Activated T-cell treated with anti-CD3 and anti-CD28 coated beads for 4 hours (primary cell): ENCODE measurements at places on chromosomes 5 and 9.

DNA sequence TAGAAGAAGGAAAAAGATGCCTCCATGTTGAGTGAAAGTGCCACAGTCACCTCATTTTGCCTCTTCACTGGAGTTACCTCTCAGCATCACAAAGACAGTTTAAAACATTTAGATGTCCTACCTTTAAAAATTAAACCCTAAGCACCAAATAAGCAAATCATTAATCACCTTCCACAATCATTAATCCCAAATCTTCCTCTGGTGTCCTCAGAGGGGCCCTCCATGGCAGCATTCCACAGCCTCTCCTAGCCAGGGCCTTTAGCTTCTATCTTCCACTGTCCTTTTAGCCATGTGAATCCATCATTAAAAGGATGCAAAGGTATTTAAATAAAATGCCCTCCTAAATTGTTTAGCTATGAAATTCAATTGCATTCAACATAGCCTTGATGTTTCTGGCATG, 310.8 kb downstream of the PDE4D start:
- no peak for DNase-seq

DNA sequence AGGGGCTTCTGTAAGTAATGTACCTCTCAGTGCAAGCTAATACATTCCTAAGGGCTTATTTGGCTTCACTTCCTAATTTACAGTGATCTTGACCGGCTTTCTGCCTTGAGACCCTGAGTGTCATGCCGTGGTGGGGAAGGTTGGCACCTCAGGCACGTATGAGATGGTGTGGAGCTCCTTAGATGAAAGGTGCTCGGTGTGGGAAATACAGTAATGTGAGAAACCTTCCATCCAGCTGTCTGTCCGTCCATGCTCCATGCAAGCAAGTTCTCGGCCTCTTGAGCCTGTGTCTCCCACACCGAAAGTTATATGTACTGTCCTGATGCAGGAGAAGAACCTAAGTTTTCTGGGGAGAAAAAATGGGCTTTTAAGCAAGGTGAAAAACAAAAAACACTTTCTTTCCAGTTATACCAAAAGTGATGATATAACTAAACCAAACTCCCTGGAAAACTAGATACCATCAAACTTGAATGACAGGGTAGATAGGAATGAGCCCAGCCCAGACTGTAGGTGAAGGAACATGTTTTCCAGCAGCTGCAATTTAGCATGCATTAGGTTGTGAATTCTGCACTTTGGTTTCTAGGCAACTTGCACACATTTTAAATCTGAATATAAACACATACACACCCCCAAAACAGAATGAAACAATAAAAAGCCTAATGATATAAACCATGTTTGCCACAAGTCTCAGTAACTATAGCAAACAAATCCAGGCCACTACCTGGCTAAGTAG, 279.6 kb downstream of the FANCC start:
- no peak for DNase-seq

- DNase-seq, result no peak
These were observed 1.6 kb downstream of the CREB3 start for GRCh38 chr9:35734096-35734495.

GRCh38 chr5:136260656-136261055, 67.7 kb upstream of the SMIM32 start:
- DNase-seq, result no peak

DNA sequence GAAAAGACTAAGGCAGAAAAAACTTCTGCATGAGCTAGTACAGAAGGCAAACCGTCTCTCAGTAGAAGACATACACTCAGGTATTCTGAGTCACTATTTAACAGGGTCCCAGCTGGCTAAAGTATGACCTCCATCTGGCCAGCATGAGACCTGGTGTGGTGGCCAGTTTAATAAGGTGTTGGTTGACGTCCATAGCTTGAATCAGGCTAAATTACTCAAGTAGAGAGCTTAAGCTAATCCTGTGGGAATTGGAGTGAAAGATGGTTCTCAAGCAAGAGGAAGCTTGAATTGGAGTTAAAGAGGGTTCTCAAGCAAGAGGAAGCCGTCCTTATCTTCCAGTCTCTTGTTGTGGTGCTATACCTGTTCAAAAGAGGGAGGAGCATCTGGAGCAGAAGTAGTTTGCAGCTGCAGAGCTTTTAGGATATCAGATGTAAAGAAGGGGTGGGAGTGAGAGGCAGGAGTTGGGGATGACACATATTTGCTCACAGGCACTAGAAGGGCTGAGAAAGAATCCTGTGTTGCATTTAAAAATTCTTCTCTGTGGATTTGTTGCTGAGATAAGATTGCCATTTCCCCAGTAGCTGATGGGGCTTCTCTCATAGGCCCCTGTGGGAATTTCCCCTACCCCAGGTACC, 136.1 kb upstream of the RUSC2 start:
- DNase-seq, result no peak

GRCh38 chr9:83012168-83012921, 50.6 kb downstream of the RASEF start:
- DNase-seq, result no peak

GRCh38 chr5:151095341-151096000, 14.6 kb upstream of the TNIP1 start:
- DNase-seq, result no peak

GRCh38 chr5:168960497-168960896, 340.4 kb downstream of the SLIT3 start:
- DNase-seq, result no peak

- no peak for DNase-seq
These were observed 8.4 kb upstream of the IRX2 start for GRCh38 chr5:2759696-2760461.

GRCh38 chr9:79014929-79015699, 556.7 kb upstream of the TLE4 start:
- no peak for DNase-seq

DNA sequence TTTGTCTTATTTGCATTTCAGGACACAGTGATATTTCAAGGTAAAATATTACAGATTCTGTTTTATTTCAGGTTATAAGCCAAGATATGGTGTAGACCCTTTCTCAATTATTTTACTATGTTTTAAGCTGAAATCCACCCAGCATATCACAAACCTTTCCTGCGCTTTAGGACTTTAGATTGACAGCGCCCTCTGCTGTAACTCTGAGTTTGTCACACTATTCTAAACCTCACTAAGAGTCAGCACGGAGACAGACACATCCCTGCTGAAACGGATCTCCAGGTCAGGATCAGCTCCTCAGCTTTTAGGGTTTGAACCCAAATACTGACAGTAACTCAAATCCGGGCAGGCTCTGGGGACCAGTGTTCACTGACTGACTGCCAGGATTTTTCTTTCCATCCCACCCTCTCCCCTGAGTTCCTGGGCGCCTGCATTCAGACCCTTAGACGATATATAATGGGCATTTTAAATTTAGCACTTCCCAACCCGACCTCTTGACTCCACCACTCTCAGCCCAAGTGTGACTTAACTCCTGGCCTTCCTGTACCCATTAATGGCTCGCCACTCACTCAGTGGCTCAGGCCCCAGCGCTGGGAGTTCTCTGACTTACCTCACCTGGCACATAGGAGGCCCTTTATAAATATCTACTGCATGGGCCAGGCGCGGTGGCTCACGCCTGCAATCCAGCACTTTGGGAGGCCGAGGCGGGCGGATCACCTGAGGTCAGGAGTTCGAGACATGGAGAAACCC, 33.5 kb downstream of the TLX3 start:
- DNase-seq, result peak; percentile 5

DNA sequence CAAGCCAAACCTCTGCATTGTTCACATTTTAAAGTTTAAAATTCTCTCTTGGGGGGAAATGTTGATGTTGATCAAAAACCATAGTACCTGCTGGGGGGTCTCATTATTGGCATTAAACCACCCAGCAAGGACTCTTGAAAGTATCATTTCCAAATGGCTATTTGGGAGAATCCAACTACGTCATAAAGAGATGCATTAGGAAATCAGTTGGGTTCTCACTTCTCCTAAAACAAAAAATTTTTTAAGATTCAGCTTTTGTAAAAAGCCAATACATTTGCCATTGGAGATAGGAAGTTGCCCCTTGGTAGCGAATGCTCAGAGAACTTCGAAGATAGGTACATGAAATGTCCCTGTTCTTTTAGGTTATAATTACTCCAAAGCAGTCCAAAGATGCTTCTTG, 96.4 kb downstream of the GNAQ start:
- DNase-seq, result no peak

DNA sequence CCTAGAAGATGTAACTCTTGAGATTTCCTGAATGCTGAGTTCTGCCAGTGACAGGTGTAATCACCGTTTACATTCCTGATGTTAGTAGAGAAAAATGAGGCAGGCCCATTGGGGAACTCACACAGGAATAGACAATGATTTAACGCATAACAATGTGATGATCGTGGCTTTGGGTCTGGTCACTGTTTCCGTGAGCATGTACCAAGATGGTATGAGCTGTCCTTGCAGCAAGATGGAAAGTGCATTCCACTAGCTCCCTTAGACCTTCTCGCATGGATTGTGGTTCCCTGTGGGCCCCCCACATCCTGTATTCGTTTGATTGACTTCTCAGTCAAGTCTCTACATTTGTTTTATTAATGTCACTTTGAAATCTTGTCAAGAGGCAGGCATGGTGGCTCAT, 124.0 kb upstream of the DAP start:
- no peak for DNase-seq

DNA sequence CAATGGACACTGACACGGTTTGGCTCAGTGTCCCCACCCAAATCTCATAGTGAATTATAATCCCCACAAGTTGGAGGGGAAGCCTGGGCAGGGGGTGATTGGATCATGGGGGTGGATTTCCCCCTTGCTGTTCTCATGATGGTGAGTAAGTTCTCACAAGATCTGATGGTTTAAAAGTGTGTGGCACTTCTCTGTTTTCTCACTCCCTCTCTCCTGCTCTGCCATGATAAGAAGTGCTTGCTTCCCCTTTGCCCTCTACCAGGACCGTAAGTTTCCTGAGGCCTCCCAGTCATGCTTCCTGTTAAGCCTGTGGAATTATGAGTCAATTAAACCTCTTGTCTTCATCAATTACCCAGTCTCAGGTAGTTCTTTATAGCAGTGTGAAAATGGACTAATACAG, 115.8 kb upstream of the KIF2A start:
- no peak for DNase-seq
